ENCODE measurements at places on chromosomes 5 and 9. TPM values are rescaled to one million over a fixed set of nuclear protein-coding genes. Genes with fewer than 3 reads are reported as not detected.

The RAB3C gene
- total RNA-seq: not detected

DNA sequence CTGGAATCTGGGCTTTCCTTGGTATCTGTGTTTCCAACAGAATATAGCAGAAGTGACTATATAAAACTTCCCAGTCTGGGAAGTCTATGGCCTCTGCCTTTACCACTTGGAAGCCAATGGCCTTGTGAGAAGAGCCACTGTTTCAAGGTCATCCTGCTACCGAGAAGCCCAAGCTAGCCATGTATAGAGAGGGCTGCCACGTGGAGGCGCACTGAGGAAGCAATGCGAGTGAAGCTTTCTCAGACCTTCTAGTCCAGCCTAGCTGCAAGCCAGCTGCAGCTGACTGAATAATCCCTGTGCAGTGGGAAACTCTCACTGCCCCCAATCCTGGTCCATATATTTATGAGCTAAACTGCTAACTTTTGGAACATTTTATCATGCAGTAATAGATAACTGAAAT, 661.8 kb upstream of the RIOK2 start:
- no peaks in the 10 kb centered on the region for H3K27me3 ChIP-seq
- no peaks in the 10 kb centered on the region for H3K36me3 ChIP-seq
- DNase-seq: no peak
- no peak overlapping the region for H3K4me3 ChIP-seq
- H3K4me1 ChIP-seq: peaks cover 2% of the 10 kb centered on the region

DNA sequence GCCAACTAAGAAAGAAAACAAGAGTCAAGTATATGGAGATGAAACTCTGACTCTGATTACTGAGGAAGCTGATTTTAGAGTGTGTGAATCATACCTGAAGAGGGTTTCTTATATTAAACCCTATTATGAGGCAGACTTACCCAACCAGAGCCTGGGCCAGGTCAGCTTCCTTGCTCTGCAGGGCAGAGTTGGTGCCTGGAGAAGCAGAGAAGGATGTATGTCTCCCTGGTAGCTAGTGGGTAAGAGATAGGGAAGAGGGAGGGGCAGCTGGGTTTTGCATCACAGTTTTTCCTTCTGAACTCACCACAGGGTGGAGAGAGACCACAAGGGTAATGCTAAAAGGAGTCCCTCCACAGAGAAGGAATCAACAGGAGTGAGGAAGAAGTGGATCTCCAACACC, 104.1 kb downstream of the CMYA5 start:
- DNase-seq: no peak
- no peak overlapping the region for H3K27ac ChIP-seq
- no peaks in the 10 kb centered on the region for H3K4me1 ChIP-seq
- peaks cover 5% of the 10 kb centered on the region for H3K27me3 ChIP-seq

The LCN1 gene
- total RNA-seq: not detected

DNA sequence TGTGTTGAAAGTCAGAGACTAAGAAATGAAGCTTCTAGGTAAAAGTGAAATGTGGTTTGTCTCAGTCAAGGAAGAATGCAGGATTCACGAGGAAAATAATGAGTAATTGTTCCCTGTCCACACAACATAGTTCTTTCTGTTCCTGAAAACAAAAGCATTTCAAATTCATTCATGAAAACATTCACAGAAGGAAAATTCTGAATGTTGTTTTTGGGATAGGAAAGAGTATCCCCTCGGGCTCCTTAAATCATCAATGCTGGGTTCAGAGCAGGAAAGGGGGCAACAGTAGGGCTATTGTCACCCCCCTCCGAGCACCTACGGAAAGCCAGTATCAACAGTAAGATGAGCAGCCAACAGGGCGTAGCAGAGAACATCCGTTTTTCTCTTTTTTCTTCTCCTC, 769.9 kb upstream of the ADAMTS16 start:
- H3K27ac ChIP-seq: no peak overlapping the region
- no peaks in the 10 kb centered on the region for H3K4me1 ChIP-seq
- H3K27me3 ChIP-seq: no peaks in the 10 kb centered on the region
- DNase-seq: no peak
- H3K36me3 ChIP-seq: no peaks in the 10 kb centered on the region

GRCh38 chr5:87829217-87829551, 416.5 kb upstream of the CCNH start:
- no peaks in the 10 kb centered on the region for H3K36me3 ChIP-seq
- no peaks in the 10 kb centered on the region for H3K4me1 ChIP-seq
- no peak overlapping the region for H3K4me3 ChIP-seq
- no peak for DNase-seq
- H3K27me3 ChIP-seq: no peaks in the 10 kb centered on the region
- H3K27ac ChIP-seq: no peak overlapping the region

GRCh38 chr9:38700695-38701094, 19.2 kb downstream of the FAM240B start:
- peak; percentile 8 for DNase-seq
- H3K4me1 ChIP-seq: no peaks in the 10 kb centered on the region
- H3K4me3 ChIP-seq: no peak overlapping the region
- H3K36me3 ChIP-seq: no peaks in the 10 kb centered on the region

DNA sequence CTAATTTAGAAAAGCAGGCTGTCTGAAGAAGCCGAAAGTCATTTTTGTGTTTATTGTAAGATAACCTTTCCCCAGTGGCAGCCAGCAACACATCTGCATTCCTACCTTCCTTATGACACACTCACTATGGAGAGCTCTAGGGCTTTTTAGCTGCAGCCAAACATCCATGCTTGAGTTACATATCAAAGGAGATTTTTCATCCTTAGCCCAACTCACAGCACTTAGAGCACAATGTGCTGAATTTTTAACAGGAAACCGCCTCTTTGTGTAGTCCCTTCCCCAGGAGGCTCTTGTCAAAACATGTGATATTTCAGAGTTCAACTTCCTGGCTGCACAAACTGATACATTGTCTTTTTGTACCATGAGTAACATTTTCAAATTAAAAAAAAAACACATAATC, 379.2 kb downstream of the CTNND2 start:
- no peak for DNase-seq
- H3K4me3 ChIP-seq: no peak overlapping the region
- H3K4me1 ChIP-seq: no peaks in the 10 kb centered on the region
- H3K27me3 ChIP-seq: no peaks in the 10 kb centered on the region
- no peak overlapping the region for H3K27ac ChIP-seq
- H3K36me3 ChIP-seq: no peaks in the 10 kb centered on the region

DNA sequence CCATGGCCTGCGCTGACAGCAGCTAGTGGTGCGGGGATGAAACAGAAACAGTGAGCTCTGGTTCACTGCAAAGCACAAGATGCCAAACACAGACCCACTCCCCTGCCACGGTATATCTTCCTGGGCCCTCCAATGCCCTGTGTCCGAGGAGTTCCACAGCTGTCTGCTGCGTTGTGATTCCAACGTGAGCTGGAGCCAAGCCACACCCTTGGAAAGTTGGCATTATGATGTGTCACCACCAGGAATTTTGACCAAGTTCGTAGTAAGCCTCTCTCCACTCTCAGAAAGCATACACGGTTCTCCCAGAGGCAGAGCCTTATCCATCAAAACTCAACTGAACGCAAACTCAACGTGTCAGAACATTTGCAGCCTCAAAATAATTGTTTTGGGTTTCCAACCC, 55.6 kb downstream of the MACROH2A1 start:
- DNase-seq: no peak
- peaks cover 13% of the 10 kb centered on the region for H3K4me1 ChIP-seq
- no peak overlapping the region for H3K4me3 ChIP-seq

- H3K27me3 ChIP-seq: no peaks in the 10 kb centered on the region
- DNase-seq: no peak
- no peaks in the 10 kb centered on the region for H3K4me1 ChIP-seq
- H3K4me3 ChIP-seq: no peak overlapping the region
Observed at GRCh38 chr5:71651579-71651978, 64.4 kb downstream of the MCCC2 start.

The SEMA5A gene
- 12.5 TPM for total RNA-seq

DNA sequence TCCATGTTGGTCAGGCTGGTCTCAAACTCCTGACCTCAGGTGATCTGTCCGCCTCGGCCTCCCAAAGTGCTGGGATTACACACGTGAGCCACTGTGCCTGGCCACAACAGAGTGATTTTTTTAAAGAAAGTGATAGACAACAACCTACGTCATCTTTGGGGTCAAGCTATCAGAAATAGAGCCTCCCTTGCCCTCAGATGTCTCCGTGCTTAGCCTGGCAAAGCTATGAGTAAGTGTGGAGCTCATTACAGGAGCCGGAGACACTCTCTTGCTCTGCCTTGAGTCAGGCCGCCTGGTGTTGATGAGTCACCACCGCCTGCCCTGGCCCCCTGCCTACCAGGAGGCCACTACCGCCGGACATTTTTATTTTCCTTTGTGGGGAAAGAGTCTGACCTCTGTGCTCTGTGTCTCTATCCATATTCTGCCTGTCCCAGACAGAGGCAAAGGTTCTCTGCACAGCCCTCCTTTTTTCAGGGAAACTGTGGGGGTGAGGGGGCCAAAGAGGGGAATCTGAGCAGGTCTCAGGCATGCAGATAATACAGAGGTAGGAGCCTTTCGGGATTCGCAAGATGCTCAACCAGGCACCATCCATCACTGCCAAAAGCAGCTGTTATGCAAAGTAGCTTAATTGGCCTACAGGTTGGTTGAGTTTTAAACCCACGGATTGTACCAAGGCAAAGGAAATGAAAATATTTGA, 123.7 kb upstream of the CPEB4 start:
- no peaks in the 10 kb centered on the region for H3K36me3 ChIP-seq
- DNase-seq: peak; percentile 96
- peak overlapping the region; percentile 59 for H3K27ac ChIP-seq
- H3K27me3 ChIP-seq: no peaks in the 10 kb centered on the region
- peaks cover 7% of the 10 kb centered on the region for H3K4me1 ChIP-seq

The DMRT3 gene
- total RNA-seq: not detected

DNA sequence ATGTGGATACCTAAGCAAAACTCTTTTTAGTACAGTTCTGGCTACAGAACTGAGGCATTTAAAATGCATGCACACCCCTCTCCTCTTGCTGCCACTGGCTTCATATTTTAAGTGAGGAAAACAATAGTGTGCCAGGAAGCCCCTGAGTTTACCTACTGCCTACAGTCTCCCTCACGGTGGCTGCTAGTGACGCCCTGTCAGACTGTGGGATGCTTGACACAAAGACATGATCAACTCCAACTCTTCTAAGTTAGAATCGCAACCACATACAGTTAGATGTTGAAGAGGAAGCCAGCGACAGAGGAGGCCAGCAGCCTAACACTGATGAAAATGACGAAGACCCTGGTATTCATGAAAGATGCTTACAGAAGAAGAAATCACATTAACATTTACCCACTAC, 1.3 kb downstream of the SEC16A start:
- H3K36me3 ChIP-seq: peaks cover 20% of the 10 kb centered on the region
- peak overlapping the region; percentile 51 for H3K27ac ChIP-seq
- no peak for DNase-seq
- peak overlapping the region; percentile 92 for H3K4me3 ChIP-seq
- H3K4me1 ChIP-seq: peaks cover 8% of the 10 kb centered on the region

GRCh38 chr5:485113-485945, 38.9 kb downstream of the SLC9A3 start:
- H3K4me3 ChIP-seq: no peak overlapping the region
- H3K27ac ChIP-seq: no peak overlapping the region
- no peaks in the 10 kb centered on the region for H3K4me1 ChIP-seq
- peaks cover 5% of the 10 kb centered on the region for H3K27me3 ChIP-seq
- no peaks in the 10 kb centered on the region for H3K36me3 ChIP-seq

DNA sequence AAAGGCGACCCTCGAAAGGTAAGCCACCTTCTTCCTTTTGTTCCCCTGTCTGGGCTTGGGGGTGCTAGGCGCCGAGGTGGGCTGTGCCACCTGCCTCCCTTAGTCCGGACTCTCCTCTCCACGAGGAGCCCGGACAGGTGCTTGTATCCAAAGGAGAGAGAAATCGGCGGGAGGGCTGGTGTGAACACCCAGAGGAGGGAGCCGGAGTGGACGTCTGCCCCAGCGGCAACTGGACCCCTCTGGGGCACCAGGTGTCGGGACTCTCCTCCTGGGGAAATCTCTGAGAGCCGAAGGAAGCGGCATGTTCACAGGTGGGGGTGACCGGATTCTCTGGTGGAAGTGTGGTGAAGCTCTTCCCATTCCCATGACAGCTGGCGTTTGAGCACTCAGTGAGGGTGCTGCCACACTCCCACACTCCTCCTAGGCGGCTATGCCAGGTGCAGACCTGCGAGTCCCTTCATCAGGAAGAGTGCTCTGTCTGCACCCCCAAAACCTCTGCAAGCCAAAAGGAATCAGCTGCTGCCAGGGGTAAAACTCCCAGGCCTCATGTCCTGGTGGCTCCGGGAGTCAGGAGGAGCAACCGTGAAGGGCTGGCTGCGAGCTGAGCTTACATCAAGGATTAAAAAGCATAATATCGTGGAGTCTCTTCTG, 921 bp downstream of the KCNIP1 start:
- no peak overlapping the region for H3K4me3 ChIP-seq
- H3K27ac ChIP-seq: no peak overlapping the region
- no peaks in the 10 kb centered on the region for H3K36me3 ChIP-seq
- H3K27me3 ChIP-seq: peaks cover 30% of the 10 kb centered on the region
- no peaks in the 10 kb centered on the region for H3K4me1 ChIP-seq

The GNE gene
- total RNA-seq: 28.3 TPM

DNA sequence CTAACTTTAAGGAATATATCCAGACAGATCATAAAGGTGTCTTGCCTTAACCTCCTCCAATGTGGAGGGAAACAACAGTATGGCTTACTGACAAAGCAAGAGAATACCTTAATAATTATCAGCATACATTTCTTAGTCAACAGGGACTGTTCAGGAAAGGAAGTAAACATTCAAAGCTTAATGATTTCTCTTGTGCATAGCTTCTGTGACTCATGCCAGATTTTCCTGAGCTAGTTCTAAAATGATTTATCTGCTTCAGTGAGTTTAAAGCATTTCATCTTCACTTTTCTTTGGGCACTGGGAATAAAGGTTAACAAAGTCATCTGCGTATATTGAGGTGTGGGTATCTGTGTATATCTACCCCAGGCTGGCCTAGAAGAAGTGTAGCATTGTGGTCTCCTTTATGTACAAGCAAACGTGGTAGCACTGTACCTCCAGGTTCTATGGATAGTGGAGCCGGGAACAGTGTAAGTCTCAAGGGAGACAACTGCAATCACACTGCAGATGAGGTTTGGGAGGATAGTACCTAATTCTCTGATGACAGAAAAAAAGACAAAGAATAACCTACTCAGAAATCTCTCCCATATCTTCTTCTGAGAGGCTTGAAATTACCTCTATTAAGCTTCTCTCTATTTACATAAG, 284.1 kb downstream of the HCN1 start:
- peak; percentile 22 for DNase-seq
- no peak overlapping the region for H3K4me3 ChIP-seq
- H3K27ac ChIP-seq: no peak overlapping the region
- H3K4me1 ChIP-seq: no peaks in the 10 kb centered on the region

DNA sequence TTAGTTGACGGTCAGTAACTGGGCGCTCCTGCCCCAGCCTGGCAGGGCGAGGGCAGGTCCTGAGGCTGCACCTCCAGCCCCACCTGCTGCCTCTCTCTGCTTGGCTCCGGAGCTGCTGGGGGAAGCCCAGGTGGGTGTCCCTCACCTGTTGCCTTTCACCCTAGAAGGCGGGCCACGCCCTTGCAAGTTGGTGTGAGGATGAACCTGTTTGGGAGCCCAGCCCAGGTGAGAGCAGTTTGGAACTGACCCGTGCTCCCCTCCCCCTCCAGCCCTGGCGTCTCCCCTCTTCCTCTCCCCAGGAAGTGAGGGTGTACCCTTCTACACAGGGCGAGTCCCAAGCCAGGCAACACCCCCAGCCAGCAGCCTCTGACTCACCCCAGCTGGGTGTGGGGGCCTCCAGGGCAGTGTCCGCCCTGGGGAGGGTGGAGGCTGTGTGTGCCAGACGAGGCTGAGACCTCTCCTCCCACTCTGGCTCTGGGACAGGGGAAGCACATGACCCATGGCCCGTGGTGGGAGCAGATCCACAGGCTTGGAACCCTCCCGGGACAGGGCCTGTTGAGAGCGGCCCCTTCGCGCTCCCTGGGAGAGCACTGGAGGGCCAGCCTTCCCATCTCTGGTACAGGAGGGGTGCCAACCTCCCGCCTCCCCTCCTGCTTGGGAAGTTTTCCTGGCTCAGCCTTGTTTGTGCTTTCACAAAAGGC, 10.4 kb downstream of the LRRC8A start:
- peaks cover 33% of the 10 kb centered on the region for H3K4me1 ChIP-seq
- peak overlapping the region; percentile 91 for H3K27ac ChIP-seq
- no peaks in the 10 kb centered on the region for H3K27me3 ChIP-seq
- H3K4me3 ChIP-seq: no peak overlapping the region
